ENCODE measurements at places on chromosomes 6 and 20.
A peak's percentile ranks its signal among the peaks of the same experiment; 100 is the strongest.

- DNase-seq: no peak
These were observed 225.6 kb downstream of the LMBRD1 start for GRCh38 chr6:69571234-69571633.

DNA sequence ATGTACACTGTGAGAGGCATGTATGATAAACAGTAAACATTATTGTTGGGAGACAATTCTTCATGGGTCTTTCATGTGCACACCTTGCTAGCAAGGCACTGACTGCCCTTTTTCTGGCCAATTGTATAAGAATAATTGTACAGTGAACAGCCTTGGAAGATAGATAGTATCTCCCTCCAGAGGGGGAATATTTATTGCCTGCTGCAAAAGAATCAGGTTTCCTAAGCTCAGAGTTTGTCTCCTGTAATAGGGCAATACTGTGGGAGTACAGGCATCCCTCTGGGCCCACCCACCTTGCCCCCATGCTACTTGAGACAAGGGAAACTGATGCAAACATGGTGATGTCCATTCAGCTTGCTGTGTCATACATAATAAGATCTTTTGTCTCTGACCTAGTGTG, 442.2 kb downstream of the HDGFL1 start:
- DNase-seq: no peak

- DNase-seq: no peak
These were observed 402 bp upstream of the TAF8 start for GRCh38 chr6:42049948-42050296.

- no peak for DNase-seq
These were observed 93.9 kb downstream of the BFSP1 start for GRCh38 chr20:17437251-17437650.

GRCh38 chr20:16555754-16556153, 17.5 kb downstream of the KIF16B start:
- no peak for DNase-seq

- no peak for DNase-seq
These were observed 26.2 kb upstream of the TSHZ2 start for GRCh38 chr20:52945862-52946522.

DNA sequence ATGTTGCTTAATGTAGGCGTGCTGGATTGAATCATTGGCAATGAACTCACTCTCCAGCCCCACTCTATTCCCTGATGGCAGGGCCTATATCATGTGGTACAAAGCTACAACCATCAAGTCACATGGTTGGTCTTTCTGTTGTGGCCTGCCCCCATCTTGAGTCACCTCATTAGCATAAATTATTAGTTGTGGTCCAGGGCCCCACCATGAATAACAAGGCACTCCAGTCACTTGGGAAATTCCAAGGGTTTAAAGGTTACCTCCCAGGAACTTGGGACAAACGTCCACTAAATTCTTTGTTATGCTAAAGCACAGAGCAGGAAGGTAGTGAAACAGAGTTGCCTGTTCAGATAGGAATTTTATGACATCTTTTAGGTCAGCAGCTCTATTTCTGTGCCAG, 193.7 kb downstream of the SLC35F1 start:
- DNase-seq: no peak

- no peak for DNase-seq
These were observed 226.0 kb upstream of the TSHZ2 start for GRCh38 chr20:52746190-52746589.

DNA sequence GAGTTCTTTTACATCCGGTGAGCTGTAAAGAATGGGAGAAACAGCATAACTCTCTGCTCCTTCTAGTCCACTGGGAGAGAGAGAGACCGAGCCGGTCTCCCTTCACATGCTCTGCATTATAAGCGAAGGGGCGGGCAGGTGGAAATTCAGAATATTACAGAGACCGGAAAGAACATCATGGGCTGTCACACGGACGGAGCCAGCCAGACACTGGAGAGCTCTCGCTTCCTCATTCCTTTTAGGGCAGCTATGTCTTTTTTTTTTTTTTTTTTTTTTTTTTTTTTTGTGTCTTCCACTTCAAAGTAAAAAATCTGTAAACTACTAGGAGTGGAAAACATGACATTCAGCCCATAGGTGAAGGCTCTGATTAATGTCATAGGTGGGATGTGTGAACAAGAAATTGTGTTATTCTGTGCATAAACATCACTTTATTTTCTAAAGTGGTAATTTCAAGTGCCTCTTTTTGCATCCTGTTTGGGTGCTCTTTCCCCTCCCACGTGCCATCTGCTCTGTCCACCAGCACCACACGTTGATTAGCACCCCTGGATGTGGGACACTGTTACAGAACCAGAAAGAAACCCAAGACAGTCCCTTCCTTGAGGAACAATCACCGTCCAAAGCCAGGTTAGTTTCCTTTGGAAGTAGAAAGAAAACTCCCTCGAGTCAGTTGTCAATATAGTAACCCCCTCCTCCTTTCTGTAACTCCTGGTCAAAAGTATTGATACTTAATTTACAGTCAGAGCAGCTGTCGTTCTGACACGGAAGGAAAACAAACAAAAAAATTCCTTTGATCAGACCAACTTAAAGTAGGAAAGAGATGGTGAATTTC, at the start of gene TAGAP:
Gene TAGAP (minus strand): TSS at position 93 of the 829 bp plus-strand sequence. CDS start 845 bp downstream, outside the sequence.
- peak; percentile 82 for DNase-seq

DNA sequence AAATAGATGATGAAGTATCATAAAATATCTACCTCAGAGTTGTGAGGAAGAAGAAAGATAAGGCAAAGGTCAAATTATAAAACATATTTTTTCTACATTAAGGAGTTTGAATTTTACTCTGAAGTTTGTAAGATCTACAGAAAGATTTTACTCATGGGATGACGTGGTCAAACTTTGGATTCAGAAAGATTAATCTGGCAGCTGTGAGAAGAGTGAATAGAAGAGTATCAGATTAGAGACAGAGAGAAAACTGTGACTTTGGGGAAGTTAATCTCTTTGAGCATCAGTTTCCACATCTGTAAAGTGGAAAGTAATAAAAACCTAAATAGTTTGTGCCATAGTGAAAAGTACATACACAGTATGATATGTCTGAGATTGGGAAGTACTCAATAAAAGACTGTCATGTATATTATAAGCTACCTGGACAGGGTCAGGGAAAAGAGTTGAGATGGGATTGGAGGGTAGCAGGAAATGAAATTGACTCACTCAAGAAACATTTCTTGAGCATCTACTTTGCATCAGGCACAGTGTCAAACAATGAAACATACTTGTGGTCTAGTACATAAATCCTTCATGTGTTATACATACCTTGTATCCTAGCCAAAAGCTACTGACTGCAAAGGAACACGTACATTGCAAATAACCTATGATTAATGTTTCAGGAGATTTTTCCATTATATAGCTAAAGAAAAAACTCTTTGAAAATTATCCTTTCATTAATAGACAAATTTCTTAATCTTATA, 222.1 kb downstream of the TMEM200A start:
- no peak for DNase-seq

DNA sequence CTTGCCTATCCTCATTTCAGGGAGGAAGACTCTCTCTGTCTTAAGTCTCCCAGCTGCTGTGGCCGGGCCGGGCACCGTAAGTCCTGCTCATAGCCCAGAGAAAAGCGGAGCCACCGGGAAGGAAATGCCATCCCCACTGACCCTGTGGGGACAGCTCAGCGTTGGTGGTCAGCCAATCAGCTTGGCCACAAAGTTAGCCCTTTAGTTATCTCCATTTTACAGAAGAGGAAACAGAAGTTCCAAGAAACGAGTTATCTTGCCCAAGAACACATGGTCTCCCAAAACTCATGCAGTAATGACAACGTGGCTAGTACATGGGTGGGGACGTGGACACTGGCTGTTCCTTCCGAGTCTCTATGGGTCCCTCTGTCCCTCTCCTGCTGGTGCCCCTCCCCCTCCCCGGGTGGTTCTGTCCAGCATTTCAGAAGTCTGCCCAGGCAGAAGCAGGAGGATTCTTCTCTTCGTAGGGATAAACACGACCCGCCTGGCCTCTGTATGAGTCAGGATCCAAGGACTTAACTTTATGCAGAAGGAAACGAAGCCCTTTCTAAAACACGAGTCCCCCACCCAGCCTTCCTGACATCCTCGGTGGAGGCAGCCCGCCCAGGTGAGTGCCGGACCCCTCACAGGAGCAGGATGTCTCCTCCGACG, 273.8 kb downstream of the CDH4 start:
- DNase-seq: no peak

All from GM10248 (cell line).